ENCODE measurements at places on chromosomes 6 and 20.
A peak's percentile ranks its signal among the peaks of the same experiment; 100 is the strongest.

DNA sequence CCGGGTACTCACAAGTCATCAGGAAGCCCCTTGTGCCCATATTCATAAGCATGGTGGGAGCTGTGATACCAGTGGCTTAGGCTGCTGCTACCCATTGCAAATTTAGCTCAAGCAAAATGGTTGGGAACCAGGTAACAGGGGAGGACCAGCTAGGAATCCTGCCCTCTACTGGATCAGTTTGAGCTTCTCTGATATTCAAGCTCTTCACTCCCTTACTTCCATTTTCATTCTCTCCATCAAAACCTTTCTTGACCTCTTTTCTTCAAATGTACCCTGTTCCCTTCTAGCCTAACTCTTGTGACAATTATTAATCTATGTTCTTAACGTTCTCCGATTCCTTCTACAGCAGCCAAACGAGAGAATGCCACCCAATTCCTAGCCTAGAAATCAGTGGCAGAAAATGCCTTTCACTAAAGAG lies 9.7 kb downstream of the NOL7 start:
- no peaks in the 10 kb centered on the region for H3K27me3 ChIP-seq
- DNase-seq: peak; percentile 81
- H3K36me3 ChIP-seq: peaks cover 29% of the 10 kb centered on the region
- H3K4me1 ChIP-seq: no peaks in the 10 kb centered on the region
- no peak overlapping the region for H3K27ac ChIP-seq

DNA sequence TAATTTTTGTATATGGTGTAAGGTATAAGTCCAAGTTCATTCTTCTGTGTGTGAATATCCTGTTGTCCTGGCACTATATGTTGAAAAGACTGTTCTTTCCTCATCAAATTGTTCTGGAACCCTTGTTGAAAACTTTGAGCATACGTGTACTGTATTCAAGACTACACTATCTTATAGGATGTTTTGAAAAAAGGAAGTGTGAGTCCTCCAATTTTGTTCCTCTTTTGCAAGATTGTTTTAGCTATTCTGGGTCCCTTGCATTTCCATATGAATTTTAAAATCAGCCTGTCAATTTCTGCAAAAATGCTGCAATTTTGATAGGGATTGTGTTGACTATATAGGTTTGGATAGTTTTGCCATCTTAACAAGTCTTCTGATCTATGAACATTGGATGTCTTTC lies 195.2 kb downstream of the BACH2 start:
- no peak overlapping the region for H3K27ac ChIP-seq
- peaks cover 6% of the 10 kb centered on the region for H3K4me1 ChIP-seq
- H3K27me3 ChIP-seq: no peaks in the 10 kb centered on the region
- no peak for DNase-seq
- H3K4me3 ChIP-seq: no peak overlapping the region

DNA sequence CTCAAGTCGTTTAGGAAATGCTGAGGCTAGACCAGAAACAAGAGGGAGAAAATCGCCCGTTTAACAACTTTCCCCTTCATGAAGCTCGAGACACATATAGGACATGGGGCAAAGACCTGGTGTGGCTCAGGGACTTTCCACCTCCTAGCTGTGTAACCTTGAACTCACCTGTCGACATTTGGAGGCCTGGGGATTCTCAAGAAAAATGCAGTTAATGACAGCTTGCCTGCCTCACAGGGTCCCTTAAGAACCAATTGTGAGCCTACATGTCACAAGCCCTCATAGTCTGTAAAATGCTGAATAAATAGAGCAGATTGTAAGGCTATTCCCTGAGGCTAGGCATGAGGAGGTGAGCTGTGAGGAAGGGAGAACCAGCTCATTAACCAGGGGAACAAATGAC lies 35.1 kb downstream of the MGME1 start:
- H3K27me3 ChIP-seq: no peaks in the 10 kb centered on the region
- H3K4me3 ChIP-seq: no peak overlapping the region
- no peaks in the 10 kb centered on the region for H3K36me3 ChIP-seq
- no peaks in the 10 kb centered on the region for H3K4me1 ChIP-seq

DNA sequence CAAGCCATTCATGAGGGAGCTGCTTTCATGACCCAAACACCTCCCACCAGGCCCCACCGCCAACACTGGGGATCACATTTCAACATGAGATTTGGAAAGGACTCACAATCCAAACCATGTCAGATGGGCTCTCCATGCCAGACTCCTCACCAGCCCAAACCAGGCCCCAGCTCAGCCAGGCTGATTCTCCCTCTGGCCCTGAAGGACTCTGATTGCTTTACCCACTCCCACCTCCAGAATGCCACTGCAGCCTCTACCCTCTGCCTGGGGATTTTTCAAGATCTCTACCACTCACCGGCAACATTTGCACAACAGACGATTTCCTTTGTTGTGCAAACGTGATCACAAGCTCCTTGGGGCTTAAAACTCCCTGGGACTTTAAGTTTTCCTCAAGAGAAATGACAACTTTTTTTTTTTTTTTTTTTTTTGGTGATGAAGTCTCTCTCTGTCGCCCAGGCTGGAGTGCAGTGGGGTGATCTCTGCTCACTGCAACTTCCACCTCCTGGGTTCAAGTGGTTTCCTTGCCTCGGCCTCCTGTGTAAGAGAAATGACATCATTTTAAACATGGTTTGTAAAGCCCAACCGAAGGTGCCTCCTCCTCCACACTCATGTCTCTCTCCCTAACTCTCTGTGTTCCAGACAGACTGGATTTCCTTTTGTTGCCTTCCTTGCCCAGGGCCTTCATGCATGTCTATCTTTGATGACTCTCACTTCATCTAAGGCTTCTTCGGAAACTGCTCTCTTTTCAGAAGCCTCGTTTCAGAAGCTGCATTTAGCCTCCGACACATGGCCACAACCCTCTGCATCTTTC lies 147.0 kb downstream of the CDH26 start:
- no peaks in the 10 kb centered on the region for H3K36me3 ChIP-seq
- no peak for DNase-seq
- no peaks in the 10 kb centered on the region for H3K4me1 ChIP-seq
- no peak overlapping the region for H3K27ac ChIP-seq
- no peak overlapping the region for H3K4me3 ChIP-seq

DNA sequence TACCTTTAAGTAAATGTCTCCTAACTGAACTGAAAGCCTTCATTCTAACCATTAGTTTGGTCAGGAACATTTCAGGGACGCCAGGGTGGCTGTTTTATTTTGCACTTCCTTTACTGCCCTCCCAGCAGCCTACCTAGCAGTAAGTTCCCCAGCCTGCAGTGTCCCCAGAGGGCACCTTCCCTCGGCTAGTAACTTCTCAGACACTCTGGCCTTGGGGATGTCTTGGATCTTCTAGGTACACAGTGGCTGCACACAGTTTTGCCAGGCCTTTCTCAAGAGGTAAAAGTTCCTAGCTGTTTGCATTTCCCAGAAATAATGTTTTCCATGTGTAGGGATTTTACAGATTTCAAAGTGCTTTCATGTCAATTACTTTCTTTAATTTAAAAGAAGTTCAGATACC lies 378 bp upstream of the LAMA2 start:
- DNase-seq: no peak
- H3K27me3 ChIP-seq: peaks cover 4% of the 10 kb centered on the region
- H3K4me3 ChIP-seq: no peak overlapping the region
- no peaks in the 10 kb centered on the region for H3K36me3 ChIP-seq
- no peaks in the 10 kb centered on the region for H3K4me1 ChIP-seq
- no peak overlapping the region for H3K27ac ChIP-seq

- H3K36me3 ChIP-seq: no peaks in the 10 kb centered on the region
- H3K27ac ChIP-seq: no peak overlapping the region
- DNase-seq: no peak
Observed at GRCh38 chr6:122553697-122554096, 56.5 kb upstream of the PKIB start.

- no peak overlapping the region for H3K27ac ChIP-seq
- H3K4me3 ChIP-seq: no peak overlapping the region
- no peak for DNase-seq
Observed at GRCh38 chr6:37020381-37020780, 14.9 kb downstream of the FGD2 start.

- no peak overlapping the region for H3K4me3 ChIP-seq
- no peak for DNase-seq
- H3K27ac ChIP-seq: no peak overlapping the region
Observed at GRCh38 chr6:142300302-142300701, 1.5 kb upstream of the ADGRG6 start.

DNA sequence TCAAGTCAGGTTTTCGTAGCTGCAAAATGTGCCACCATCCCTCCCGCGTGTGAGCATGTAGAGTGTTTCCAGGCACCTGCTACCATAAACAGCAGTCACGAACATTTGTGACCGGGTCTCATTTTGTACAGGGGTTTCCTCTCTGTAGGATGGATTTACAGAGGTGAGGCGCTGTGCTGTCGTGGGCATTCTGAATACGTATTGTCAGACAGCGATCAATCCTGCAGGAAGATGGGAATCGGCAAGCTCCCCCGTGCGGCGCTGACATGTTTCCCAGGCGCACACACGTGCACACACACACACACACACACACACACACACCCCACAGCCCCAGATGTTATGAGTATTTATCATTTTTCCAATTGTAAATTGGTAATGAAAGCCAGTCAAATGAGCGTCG lies 15.8 kb downstream of the ANKRD60 start:
- no peak overlapping the region for H3K27ac ChIP-seq
- H3K4me1 ChIP-seq: no peaks in the 10 kb centered on the region
- no peak for DNase-seq
